Fibroblast of skin of right quadriceps (primary cell): ENCODE measurements at places on chromosomes 3 and 15.

- DNase-seq: no peak
Measured at GRCh38 chr3:110567029-110567428, 504.6 kb upstream of the NECTIN3 start.

- DNase-seq: no peak
Measured at GRCh38 chr15:85444122-85444745, 63.8 kb downstream of the AKAP13 start.

GRCh38 chr3:193730511-193730910 lies 137.5 kb downstream of the OPA1 start:
- no peak for DNase-seq

GRCh38 chr15:67146875-67147381 lies 81.5 kb downstream of the SMAD3 start:
- DNase-seq: peak; percentile 90

- no peak for DNase-seq
Measured at GRCh38 chr3:111260878-111261277, 189.3 kb downstream of the NECTIN3 start.

- no peak for DNase-seq
Measured at GRCh38 chr3:23161896-23162570, 41.1 kb upstream of the UBE2E2 start.

GRCh38 chr3:152155246-152156020 lies 113.3 kb upstream of the MBNL1 start:
- peak; percentile 55 for DNase-seq
